Thyroid gland (tissue), 4 donors: ENCODE measurements at places on chromosomes 4 and X.

GRCh38 chrX:15841853-15842516 lies 12.6 kb downstream of the AP1S2 start:
- no peak for DNase-seq

DNA sequence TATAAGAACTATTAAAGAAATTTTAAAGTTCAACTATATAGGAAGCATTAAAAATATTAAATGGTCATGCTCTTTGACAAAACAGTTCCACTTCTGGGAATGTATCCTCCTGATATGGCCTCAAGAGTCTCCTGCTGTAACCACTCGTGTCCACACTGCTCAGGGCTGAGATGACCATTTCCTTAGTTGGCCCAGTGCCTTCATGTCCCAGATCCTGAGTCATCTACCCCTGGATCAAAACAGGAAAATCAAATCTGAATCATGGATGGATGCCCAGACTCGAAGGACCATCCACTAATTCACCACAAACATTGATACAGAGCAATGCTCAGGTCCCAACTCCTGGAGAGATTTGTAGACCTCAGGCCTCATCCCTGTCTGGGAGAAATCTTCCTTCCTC lies 44.7 kb downstream of the GPRASP3 start:
- no peak for DNase-seq

GRCh38 chr4:74665346-74665745 lies 129.0 kb downstream of the BTC start:
- DNase-seq = no peak

DNA sequence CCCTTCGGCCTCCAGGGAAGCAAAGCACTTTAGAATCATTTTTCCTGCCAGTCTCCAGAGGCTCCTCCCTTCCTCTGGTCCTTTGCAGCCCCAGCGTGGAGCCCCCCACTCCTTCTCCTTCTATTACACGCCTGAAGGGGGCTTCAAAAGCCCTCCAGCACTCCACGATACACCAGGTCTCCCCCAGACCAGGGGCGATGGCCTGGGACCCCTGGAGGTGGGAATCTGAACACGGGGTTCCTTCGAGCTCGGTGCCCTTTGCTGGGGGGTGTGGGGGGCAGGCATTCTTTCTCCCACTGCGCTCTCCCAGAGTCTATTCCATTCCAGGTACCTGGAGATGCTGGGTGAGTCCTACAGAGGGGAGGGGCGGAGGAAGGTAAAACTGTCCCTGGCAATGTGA lies 97.6 kb downstream of the HMX1 start:
- DNase-seq = no peak

- no peak for DNase-seq
Observed at GRCh38 chrX:132743086-132743485, 215.3 kb downstream of the HS6ST2 start.

DNA sequence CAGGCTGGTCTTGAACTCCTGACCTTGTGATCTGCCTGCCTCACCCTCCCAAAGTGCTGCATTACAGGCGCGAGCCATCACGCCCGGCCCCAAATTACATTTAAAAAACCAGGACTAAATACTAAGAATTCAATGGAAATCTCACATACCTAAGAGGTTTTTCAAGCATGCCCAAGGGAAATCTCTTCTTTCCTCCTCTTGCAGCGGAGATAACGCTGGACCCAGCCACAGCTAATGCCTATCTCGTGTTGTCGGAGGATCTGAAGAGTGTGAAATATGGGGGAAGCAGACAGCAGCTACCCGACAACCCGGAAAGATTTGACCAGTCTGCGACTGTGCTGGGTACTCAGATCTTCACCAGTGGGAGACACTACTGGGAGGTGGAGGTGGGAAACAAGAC lies 7.4 kb downstream of the TRIML1 start:
- DNase-seq = no peak

DNA sequence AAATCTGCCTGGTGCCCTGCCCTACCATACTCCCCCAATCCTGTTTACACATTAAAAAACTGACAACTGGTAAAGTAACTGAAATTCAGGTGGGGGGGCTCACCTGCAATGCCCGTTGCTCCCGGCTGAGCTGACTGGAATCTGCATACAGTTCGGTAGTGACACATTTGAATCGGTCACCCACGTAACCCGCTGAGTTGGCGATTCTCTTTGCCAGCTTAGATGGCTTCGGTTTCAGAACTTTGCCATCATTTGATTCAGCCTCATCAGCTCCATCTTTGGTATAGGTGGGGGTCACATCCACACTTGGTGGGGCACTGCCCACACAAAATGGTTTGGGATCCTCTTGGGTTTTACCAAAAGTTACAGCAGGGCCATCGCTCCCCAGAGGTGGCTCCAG lies 25.5 kb downstream of the BCOR start:
- no peak for DNase-seq

GRCh38 chr4:110622841-110623717 lies at the start of gene PITX2:
Gene PITX2, minus strand, starts transcription at chr4:110623077. Its CDS starts 617 bp downstream, at chr4:110622460.
- peak; percentile 38 for DNase-seq

- DNase-seq = no peak
Observed at GRCh38 chrX:63656871-63657580, 128.0 kb downstream of the ARHGEF9 start.

GRCh38 chr4:88818631-88819470 lies 121.2 kb upstream of the NAP1L5 start:
- DNase-seq = peak; percentile 69

DNA sequence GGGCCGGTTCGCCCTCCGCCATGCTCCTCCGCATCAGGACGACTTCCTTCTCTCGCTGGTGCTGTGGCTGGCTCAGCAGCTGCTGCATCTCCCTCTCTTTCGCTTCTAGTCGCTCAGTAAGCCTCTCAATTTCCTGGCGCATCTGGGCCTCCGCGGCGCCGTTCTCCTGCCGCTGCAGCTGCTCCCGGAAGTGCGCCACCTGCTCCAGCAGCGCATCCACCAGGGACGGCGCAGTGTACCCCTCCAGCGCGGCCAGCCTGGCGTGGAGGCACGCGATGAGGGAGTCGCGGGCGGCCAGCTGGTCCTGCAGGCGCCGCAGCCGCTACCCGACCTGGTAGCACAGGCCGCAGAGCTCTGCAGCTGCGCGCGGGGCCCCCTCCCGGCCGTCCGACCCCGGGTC lies 97.4 kb upstream of the MED14 start:
- no peak for DNase-seq

DNA sequence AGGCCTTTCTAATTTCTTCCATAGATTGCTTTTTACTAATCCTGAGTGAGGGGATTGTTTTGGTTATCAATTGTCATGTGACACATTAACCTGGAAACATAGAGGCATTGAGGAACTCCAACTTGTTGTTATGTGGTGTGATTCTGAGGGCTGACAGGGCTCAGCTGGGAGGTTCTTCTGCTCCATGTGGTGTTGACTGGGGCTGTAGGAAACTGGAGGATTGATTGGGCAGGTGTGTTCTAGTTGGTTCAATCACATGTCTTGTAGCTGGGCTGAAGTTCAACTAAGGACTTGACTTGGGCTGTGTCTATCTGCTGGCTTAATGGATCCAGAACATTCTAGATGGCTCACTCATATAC lies 10.8 kb upstream of the CRLF2 start:
- no peak for DNase-seq

DNA sequence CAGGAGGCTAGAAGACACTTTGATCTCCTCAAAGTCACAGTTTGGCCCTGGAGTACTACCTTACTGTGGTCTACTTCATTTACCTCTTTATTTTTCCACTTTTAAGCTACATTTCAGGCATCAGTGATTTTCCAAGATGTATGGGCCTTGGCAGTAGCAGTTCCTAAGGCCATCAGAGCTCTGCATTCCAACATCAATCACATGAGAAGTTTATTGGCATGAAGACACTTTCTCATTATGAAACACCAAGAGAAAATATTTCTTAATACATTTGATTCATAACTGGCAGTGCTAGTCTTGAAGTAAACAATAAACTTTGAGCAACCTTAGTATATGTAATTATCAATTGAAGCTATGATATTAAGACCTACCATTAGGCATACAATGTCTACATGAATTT lies 178.1 kb downstream of the IL15 start:
- no peak for DNase-seq

DNA sequence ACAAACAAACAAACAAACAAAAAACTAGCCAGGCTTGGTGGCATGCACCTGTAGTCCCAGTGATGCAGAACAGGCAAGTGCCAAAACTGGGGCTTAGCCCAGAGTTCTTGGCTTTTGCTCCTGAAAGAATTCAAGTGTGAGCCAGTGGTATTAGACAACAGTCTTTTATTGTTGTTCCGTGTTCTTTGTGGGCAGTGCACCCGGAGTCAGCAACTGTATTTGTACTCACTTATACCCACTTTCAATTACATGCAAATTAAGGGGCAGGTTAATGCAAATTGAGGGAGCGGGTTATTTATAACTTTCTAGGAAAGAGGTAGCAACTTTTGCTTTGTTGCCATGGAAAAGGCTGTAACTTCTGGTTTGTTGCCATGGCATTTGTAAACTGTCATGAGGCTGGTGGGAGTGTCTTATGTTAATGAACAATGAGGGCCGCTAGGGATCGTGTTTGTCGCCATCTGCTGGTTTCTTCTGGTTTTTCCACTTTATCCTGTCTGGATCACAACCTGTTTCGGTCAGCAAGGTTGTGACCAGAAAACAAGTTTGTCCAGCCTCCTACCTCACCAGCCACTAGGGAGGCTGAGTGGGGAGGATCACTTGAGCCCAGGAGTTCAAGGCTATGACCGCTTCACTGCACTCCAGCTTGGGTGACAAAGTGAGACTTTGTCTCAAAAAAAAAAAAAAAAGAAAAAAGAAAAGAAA lies 88.8 kb upstream of the ESX1 start:
- DNase-seq = no peak

DNA sequence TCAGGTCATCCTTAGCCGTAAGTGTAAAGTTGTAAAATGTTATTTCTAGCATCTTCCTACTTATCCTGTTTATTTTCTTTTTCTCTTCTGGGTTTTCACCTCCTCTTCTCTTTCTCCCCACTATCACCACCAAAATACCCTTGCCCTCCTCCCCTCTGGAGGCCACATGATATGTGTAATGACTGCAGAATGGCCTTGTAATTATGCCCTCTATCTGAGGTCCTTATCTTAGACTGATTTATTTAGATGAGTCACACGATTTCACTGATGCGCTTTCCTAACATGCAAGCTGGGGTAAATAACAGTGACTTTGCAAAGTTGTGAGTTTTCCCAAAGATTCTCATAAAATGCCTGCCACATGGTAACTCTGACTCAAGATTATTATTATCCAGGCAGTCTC lies 231.8 kb upstream of the GPRIN3 start:
- DNase-seq = no peak

GRCh38 chrX:153482376-153483015 lies 12.1 kb upstream of the HAUS7 start:
- DNase-seq = no peak

GRCh38 chr4:112882286-112882685 lies 167.2 kb upstream of the ANK2 start:
- DNase-seq = no peak

DNA sequence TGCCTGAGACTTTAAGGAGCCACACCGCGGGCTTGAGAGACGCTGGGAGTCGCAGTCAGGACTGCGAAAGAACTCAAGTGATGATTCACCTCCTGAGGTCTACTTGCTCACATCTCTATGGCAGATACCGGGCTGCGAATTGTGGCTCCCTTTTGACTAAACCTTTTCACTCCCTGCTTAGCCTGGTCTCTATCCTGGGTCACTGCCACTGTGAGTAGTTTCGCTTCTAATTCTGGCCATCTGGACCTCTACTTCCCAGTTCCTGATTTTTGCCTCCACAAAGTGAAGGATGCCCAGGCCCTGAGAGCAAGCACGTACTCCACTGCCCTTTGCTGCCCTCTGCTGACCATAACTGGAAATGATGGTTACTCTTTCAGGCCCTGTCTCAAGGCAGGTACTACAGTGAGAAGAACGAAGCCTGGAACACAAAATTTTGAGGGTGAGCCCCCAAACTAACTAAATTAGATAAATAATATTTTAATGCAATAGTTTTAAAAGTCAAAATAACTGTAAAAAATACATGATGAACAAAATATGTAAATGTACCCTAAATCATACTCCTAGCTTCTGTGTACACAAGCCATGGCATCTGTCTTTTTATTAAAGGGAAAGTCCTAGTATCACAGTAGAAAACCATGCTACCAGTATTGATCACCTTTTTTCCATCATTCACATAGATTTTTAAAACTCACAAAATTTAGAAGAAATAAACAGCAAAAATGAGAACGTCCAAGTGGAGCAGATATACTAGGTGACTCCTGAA lies 16.7 kb downstream of the MAD2L1 start:
- peak; percentile 76 for DNase-seq

DNA sequence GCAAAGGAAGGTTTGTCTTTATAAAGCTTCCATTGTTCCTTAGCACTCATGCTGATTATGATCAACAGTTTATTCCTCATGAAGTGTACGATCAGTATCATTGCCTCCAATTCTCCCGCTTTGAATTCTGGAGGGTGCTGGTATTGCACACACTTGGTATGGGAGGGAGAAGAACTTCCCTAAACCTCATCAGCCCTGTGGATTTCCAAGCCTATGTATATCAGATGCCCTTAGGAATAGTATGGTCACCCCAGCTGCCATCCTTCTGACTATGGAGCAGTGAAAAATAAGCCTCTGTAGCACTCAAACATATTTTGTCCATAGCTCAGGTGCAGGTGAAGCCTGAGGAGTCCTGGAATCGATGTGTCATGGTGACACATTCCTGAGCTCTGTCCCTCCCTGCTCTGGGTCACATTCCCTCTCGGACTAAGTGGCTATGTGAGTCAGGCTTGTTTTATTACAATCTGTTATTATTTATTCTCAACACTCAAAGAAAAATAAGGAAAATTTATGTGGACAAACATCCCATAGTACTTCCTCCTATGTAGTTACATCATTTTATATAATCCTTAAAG lies 2.0 kb upstream of the ZDHHC9 start:
- no peak for DNase-seq
